NCI-H2227 treated with DMSO at 0.1 percent for 48 hours (cell line): ENCODE measurements at places on chromosomes 3 and 15.

GRCh38 chr15:88727439-88727838 lies 75.8 kb upstream of the ACAN start:
- DNase-seq: no peak

GRCh38 chr15:77578641-77579372 lies 53.9 kb downstream of the LINGO1 start:
- DNase-seq: no peak

DNA sequence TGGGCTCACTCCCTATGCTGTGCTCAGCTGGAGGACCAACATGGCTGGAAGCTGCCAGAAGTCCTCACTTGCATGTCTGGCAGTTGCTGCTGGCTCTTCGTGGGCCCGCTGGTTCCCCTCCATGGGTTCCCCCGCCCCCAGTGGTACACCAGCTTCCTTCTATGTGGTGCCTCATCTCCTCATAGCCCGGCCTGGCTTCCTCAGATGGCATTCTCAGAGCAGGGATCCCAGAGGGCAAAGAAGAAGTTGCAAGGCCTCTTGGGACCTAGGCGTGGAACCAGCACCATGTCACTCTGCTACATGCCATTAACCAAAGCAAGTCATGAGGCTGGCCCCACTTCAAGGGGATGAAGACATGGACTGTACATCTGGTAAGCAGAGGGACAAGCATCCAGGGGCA lies 2.9 kb upstream of the CFAP92 start:
- DNase-seq: no peak

DNA sequence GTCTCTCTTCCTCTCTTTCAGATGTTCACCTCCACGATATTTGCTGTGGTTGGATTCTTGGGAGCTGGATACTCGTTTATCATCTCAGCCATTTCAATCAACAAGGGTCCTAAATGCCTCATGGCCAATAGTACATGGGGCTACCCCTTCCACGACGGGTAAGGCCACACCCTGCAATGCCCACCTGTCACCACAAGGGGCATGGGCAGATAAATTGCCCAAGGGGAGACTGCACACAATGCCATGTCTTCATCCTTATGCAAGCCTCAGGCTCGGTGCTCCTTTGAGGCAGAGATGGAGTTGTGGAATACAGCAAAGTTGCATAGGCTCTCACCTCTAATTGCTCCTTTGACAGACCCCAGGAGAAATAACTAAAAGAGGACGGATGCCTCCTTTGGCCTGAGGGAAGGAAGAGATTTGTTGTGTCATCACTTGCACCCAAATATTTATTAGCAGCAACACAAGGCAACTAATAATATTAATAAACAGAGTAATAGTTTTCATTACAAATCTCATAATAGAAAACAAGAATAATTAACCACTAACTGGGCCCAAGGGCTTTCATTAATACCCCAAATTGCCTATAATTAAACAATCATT lies 13.2 kb downstream of the TM4SF4 start:
- no peak for DNase-seq

GRCh38 chr3:189641776-189642175 lies 10.6 kb downstream of the TP63 start:
- DNase-seq: no peak

DNA sequence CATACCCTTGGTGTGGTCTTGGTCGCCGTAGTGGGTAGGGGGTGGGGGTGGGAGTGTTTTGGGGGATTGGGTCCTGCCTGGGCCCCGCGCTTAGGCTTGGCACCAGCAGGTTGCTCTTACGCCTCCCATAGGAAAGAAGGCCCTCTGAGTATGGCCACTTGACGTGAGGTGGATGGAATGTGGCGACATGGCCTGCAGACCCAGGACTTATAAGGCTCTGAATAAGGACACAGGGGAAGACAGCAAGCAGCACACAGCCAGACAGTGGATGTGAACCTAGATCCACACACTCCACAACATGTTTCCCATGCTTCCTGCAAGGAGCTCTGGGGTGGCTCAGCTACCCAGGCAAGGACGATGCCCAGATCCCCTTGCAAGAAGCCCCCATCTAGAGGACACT lies 12.4 kb downstream of the RBPMS2 start:
- no peak for DNase-seq

DNA sequence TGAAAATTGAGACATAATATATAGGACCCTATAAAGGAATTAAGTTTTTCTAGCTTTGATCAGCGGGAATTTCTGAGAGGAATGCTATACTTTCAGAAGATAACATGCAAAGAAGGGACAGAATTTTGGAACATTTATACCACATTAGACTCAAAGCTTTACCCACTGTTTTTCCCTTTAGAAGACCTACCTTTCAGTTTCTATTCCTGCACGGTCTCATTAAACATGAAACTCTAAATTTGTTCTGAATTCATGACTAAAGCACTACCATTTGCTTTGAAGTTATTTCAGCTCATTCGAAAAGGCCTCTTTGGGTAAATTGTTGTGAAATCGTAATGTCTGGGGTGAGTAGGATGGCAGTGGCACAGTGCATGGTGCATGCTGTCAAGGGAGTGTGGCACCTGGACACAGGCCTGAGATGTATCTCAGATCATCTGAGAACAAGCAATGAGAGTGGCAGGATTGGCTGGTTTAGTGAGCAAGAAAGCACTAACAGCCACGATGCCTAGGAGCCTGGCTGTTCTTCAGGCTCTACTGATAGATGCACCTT lies 42.5 kb downstream of the CHCHD4 start:
- DNase-seq: no peak

DNA sequence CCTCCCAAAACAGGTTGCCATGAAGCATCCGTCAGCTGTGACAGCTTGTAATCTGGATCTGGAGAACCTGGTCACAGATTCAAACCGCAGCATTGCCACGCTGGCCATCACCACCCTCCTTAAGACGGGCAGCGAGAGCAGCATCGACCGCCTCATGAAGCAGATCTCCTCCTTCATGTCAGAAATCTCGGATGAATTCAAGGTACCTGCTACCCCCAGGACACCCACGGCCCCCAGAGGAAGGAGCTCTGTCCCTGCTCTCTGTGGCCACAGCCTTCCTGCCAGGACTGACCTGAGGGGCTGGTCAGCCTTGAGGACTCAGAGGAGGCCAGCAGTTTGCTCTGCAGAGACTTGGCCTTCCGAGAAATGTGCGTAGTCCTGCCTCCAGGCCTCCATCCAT lies 11.2 kb downstream of the COPG1 start:
- no peak for DNase-seq

GRCh38 chr15:68413363-68414205 lies 18.4 kb downstream of the ITGA11 start:
- DNase-seq: no peak

DNA sequence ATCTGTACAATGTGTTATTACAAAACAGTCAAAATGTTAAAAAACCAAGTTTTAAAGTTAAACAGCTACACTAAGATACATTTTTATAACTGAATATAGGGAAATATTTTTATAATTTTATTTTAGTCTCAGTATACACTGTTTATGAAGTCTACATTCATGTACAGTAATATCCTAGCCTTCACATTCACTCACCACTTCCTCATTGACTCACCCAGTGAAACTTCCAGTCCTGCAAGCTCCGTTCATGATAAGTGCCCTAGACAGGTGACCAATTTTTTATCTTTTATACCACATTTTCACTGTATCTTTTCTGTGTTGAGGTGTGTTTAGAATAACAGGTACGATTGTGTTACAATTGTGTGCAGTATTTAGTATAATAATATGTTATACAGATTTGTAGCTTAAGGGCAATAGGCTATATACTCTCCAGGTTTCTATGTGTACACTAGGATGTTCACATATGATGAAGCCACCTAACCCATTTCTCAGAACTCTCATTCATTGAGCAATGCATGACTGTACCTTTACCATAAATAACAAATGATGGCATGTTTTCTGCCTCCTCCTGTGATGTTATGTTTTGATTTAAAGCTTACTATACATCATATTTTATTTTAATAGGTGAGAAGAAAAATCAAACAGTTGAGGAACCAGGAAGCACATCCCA lies 388.4 kb upstream of the NDN start:
- DNase-seq: no peak

DNA sequence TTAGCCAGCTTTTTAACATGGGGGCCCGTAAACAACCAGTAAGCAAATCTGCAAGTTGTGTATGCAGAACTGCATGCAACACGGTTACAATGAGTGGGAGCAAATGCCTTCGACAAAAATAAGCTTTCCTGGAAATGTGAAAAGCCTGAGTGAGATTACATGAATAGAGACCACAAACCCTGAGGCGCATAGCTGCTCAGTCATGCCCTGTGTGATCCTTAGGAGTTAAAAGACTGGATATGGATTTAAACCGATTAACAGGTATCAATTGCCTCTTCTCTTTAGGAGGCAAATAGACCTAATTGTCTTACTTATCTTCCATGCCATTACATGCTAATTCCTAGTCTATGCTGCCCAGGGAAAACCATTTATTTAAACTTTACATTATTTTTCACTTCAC lies 810.3 kb downstream of the ROBO1 start:
- no peak for DNase-seq

DNA sequence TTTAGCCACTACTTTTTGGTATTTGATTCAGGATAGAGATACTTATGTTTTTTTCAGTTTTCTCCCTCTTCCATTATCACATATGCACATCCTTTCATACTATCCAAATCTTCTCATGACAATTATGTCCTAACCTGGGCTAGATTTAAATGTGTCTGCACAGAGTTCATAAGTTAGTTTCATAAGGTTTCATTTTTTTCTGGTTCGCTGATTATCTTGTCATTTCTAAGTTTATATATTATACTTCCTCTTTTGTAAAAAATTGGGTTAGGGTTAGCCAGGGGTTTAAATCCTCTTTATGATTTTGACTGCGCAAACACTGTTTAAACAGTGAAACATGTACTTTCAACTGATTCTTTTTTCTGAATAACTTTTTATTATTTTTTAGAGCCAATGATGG lies 148.6 kb downstream of the SST start:
- no peak for DNase-seq

DNA sequence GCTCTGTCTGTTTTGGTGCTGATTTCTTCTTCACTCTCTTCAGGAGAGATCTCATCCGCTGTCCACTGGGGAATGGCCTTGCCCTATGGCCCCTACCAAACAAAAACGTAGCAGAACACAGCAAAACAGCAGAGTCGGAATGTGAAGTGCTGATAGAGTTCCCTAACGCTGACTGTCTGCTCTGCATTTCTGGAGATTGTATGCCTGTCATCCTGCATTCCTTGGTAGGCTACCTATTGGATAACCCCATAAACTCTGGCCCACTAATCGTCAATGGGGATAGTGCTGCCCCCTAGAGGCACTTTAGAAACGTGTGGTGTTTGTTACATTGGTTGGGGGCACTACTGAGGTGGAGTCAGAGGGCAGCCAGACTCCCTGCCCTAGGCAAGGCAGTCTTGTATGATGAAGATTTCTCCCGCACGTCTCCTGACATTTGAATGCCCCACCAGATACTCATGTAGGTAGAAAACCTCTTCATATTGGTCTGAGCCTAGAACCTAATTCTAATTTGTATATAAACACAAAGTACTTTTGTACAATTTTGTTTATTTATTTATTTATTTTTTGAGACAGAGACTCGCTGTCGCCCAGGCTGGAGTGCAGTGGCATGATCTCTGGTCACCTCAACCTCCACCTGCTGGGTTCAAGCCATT lies 15.6 kb upstream of the MAGEF1 start:
- no peak for DNase-seq

DNA sequence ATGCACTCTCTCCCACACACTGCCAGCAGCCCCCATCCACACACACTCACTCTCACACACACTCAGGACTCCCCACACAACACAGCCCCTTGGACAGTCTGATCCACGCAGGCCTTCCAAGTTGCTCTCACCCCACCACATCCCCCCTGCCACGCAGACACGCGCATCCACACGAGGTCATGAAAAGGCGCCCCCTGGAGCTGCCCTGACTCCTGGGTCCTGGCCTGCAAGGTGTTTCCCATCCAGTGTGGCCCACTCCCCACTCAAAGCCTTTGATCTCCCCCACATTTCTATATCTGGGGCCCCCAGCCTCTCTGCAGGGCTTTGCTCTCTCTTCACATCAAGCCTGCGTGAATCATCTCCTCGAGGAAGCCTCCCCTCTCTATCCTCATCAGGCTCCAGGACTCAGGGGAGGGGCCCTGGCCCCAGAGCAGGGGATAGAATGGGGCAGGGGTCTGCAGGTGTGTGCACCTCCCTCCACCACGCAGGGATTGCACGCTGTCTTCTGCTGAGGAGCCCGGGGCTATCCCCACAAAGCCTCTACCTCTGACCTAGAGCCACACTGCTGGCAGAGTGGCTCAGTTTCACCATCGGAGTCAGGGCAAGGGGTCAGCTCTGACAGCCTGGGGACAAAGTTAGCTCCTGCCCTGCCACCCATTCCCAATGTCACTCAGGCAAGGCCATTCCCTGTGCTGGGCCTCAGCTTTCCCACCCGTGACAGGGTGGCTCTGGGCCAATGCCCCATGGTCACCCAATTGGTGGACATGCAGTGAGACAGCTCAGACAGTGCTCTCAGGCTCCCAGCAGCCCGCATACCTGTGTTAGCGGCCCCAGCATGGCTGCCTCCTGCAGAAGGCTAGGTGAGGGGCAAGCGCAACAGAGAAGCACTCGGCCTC lies 6.4 kb downstream of the MYL3 start:
- DNase-seq: no peak

- no peak for DNase-seq
These were observed 75.6 kb downstream of the MCTP2 start for GRCh38 chr15:94306700-94307650.

GRCh38 chr3:48899273-48899672 lies 591 bp upstream of the SLC25A20 start:
- no peak for DNase-seq

DNA sequence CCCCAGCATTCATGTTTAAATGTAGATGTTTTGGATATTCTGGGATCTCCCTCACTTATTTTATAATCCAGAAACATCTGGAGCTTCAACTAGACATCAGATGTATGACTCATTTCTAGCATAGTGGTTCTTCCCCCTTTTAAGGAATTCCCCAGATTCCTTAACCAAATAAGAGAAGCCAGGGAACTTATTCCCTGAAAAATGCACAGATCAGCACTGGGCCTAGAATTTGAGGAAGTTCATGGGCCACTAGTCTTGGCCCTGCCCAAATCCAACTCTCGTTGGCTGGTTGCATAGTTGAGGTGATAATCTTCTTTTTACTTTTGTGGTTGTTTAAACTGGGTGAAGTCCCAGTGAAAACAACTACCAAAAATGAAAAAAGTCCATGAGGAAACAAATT lies 20.4 kb downstream of the RARRES1 start:
- no peak for DNase-seq

DNA sequence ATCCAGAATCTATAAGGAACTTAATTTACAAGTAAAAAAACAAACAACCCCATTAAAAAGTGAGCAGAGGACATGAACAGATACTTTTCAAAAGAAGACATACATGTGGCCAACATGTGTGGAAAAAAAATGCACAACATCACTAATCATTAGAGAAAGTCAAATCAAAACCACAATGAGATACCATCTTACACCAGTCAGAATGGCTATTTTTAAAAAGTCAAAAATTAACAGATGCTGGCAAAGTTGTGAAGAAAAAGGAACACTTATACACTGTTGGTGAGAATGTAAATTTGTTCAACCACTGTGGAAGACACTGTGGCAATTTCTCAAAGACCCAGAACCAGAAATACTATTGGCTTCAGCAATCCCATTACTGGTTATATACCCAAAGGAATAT lies 830.0 kb upstream of the ALCAM start:
- no peak for DNase-seq

GRCh38 chr3:3038201-3038991 lies 71.8 kb downstream of the IL5RA start:
- DNase-seq: no peak

GRCh38 chr15:80415358-80415670 lies 11.1 kb downstream of the ARNT2 start:
- no peak for DNase-seq
